ENCODE measurements at places on chromosomes 4 and X.

- no peak for DNase-seq
Observed at GRCh38 chrX:118554511-118554910, 58.9 kb downstream of the DOCK11 start.

GRCh38 chrX:40570346-40571093, 10.2 kb upstream of the ATP6AP2 start:
- no peak for DNase-seq

- DNase-seq, result no peak
Observed at GRCh38 chr4:162837241-162837640, 329.4 kb downstream of the NAF1 start.

DNA sequence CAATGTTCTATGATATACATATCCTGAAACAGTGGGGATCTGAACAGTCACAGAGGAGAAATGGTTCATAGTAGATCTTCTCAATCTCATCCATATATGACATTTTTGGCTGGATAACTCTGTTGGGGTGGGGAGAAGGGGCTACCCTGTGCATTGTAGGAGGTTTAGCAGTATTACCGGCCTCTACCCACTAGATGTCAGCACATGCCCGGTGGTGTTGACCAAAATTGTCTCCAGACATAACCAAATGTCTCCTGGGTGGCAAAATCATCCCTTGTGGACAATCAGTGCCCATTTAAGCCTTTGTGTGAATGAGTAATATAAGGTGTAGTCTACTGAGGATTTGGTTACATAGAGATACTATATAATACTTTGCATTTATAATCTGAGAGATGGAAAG, 89.9 kb downstream of the PLS3 start:
- DNase-seq, result peak; percentile 60

GRCh38 chr4:38236003-38236402, 275.8 kb downstream of the PTTG2 start:
- DNase-seq, result no peak

GRCh38 chr4:151700566-151701316, 60.1 kb downstream of the GATB start:
- DNase-seq, result no peak

GRCh38 chr4:75496406-75496805, 17.8 kb downstream of the RCHY1 start:
- no peak for DNase-seq

- no peak for DNase-seq
Observed at GRCh38 chrX:5431823-5432222, 796.8 kb downstream of the NLGN4X start.

- no peak for DNase-seq
Observed at GRCh38 chr4:114257501-114257900, 278.1 kb upstream of the ARSJ start.

- DNase-seq, result no peak
Observed at GRCh38 chr4:149910177-149910576, 94.5 kb upstream of the IQCM start.

GRCh38 chrX:152884171-152884570, 13.7 kb upstream of the ZNF185 start:
- DNase-seq, result no peak

GRCh38 chr4:141853091-141853764, 216.8 kb downstream of the IL15 start:
- peak; percentile 80 for DNase-seq
